ENCODE measurements at places on chromosomes 16 and 17. TPM values are rescaled to one million over a fixed set of nuclear protein-coding genes. Genes with fewer than 3 reads are reported as not detected.

Gene ADAMTS18
- total RNA-seq: not detected

Gene KRT24
- total RNA-seq: not detected

Gene C17orf50
- total RNA-seq: 0.27 TPM

Gene KIAA0753
- 10.8 TPM for total RNA-seq

Gene KCNJ16
- total RNA-seq: under 0.01 TPM

Gene TRPV2
- total RNA-seq: 149 TPM

- DNase-seq: no peak
Observed at GRCh38 chr17:81125573-81126081, 39.7 kb upstream of the PVALEF start.

DNA sequence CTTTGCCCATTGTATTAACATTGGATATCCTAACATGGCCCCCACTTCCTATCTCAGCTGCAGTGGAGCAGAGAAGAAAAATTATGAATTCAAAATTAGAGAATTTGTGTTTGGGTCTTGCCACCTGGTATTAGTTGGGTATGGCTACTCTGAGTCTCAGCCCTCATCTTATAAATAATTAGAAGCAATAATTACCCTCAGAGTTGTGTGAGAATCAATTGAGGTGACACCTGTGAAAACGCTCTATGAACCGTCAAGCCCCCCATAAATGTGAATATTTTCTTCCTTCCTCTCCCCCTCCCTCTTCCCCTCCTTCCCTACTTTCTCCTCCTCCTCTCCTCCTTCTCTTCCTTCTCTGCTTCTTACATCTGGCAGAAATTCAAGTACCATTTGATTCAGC is 8.9 kb upstream of the TOB1 start:
- DNase-seq: no peak

GRCh38 chr17:65529040-65529633 is 32.3 kb downstream of the AXIN2 start:
- no peak for DNase-seq

GRCh38 chr17:43367737-43368242 is 31.0 kb upstream of the ARL4D start:
- DNase-seq: peak; percentile 79

DNA sequence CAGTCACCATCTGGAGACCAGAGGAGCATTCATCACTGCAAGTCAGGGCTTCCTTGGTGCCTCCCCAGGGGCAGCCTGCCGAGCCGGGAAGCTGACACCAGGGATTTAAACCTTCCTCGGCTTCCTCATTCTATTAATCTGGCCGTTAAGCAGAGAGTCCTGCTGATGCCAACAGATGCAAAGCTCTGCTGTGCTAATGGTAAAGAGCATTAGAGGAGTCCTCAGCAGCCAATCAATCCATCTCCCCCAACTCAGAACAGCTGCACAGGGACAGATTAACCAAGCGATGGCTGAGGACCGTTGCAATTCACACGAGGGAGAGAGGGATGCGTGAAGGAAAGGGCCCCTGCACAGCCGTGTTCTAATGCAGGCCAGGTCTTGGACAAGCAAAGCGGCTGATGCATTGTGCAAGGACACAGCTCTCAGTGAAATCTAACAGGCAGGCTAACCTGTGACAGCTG is 116.6 kb downstream of the XYLT1 start:
- DNase-seq: no peak

DNA sequence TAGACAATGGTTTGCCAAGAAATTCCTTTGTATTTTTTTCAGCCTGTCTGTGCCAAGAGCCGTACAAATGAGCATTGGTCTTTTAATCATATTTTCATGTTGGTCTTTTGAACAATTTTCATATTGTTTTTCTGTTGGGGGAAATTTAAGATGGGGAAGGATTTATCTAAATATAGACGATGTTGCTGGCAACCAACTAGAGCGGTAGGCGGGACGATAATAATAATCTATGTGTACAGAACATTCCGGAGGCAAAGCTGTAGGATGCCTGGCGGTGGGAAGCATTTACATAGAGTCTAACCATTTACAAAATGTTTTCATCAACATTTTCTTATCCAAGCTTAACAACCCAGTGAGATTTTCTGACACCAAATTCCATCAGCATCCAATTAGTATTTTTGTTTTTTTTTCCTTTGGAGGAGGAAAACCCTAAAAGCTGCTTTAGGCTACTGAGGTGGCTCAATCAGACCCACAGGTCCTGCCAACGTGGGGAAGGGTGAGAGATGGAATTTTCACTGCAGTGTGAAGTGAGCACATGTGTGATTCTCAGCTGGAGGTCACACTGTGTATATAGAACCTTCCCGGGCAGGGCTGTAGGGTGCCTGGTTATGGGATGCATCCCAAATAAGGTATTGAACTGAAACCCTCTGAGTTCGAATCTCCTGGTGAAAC is 11.7 kb upstream of the SEC14L1 start:
- no peak for DNase-seq

DNA sequence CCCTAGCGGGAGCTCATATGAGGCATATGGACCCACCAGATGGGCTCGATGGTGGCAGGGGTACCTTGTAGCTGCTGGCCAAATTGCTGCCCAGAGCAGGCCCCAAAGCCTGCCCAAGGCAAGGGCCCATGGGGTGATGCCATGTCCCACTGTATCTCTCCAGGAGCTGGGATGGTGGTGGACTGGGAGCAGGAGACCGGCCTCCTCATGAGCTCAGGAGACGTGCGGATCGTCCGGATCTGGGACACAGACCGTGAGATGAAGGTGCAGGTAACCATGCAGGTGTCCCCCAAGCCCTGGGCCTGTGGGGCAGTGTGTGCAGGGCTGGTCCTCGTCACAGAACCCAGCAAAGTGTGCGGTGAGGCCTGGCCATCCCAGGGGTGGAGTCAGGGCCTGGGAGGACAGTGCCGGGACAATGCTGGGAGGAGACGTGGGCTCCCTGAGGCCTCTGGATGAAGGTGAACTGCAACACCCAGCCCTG is 34.1 kb upstream of the CHMP6 start:
- DNase-seq: no peak

- DNase-seq: no peak
Observed at GRCh38 chr16:73499276-73499675, 451.3 kb upstream of the ZFHX3 start.

GRCh38 chr17:82204831-82205719 is 7.6 kb downstream of the CCDC57 start:
- no peak for DNase-seq

GRCh38 chr16:8194794-8195193 is 395.5 kb downstream of the TMEM114 start:
- no peak for DNase-seq

GRCh38 chr16:13264749-13265552 is 363.6 kb downstream of the SHISA9 start:
- no peak for DNase-seq

DNA sequence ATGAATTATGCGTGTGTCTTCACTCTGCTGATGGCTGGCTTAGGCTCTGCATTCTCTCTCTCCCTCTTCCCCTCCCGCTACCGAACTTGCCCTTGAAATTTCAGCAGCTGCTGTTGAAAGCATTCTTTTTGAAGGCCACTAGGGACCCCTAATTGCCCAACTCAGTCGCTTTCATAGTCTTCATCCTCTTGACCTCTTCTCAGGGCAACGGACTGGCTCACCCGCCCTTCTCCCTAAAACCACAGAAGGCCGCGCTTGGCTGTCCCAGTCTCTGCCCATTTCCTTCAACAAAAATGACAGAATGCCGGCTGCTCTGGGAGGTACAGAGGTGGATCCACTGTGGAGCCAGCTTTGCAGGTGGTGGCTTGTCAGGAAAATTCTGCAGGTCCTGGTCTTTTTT is 21.0 kb upstream of the FMNL1 start:
- no peak for DNase-seq

- DNase-seq: no peak
Observed at GRCh38 chr17:17344507-17345293, 41.5 kb downstream of the NT5M start.

DNA sequence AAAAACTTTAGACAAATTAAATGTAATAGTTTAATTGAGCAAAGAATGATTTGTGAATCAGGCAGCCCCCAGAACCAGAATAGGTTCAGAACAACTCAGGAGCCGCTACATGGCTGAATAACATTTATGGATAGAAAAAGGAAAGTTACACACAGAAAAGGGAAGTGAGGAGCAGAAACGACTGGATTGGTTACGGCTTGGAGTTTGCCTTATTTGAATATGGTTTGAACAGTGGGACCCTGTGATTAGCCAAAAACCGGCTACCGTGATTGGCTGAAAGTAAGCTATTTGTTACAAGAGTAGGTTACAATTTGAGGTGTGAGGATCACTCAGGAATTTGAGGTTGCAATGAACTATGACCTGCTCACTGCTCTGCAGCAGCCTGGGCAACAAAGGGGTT is 1139.8 kb downstream of the CDH11 start:
- DNase-seq: no peak

DNA sequence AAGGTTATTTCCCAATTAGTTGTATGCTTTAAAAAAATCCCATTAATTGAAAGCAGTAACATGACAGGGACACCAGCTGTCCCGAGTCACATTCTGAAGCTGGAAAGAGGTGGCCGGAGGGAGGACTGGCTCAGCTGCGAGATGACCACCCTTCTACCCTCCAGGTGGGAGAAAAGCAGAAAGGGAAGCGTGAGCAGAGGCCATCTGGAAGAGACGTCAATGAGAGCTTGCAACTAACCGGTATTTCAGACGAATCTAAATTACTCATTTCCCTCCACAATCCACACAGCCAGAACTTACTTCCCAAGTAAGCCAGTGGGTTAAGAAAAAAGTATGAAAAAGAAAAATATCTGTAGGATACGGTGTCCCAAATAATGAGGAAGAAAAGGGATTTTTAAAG is 28.5 kb upstream of the SLC38A8 start:
- DNase-seq: no peak

- no peak for DNase-seq
Observed at GRCh38 chr16:8725513-8726178, 51.2 kb downstream of the ABAT start.

GRCh38 chr17:28875848-28876550 is 21.2 kb downstream of the ERAL1 start:
- no peak for DNase-seq

DNA sequence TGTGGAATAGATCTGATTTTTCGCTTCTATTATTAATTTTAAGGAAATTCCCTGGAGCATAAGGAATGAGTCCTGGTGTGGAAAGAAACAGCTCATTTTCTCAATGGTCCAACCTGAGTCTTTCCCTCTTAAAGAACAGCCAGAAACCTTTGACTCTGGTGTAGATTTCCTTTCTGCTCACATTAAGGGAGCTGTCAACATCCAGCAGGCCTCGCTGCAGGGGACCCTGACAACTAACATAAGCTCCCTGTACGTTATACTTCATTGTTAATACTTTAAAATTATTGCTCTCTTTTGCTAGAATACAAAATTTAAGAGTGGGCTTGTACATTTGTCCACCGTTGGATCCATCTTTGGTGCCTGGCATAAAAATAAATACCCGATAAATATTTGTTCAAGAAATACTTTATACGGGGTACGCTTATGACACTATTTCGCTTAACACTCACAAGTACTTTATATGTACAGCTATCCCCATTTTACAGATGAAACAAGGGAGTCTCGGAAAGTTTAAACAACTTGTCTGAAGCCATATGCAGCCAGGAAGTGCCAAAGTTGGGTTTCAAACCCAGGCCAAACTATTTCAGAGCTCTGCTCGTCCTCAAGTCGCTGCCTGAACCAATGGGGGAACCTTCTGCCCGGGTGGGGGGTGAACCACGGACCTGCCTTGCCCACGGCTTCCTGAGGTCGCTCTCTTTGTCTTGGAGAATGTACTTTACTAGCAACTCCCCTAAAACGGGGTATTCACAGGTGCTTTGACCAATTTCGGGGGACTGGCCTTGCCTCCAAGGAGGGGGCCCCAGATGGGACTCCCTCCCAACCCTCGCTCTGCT is 611 bp downstream of the SMARCE1 start:
- DNase-seq: no peak

- no peak for DNase-seq
Observed at GRCh38 chr17:78759969-78760352, 22.1 kb downstream of the CYTH1 start.

- DNase-seq: no peak
Observed at GRCh38 chr16:5025171-5025632, 8.5 kb downstream of the NAGPA start.

GRCh38 chr16:20396846-20397467 is 7.6 kb downstream of the PDILT start:
- DNase-seq: no peak

DNA sequence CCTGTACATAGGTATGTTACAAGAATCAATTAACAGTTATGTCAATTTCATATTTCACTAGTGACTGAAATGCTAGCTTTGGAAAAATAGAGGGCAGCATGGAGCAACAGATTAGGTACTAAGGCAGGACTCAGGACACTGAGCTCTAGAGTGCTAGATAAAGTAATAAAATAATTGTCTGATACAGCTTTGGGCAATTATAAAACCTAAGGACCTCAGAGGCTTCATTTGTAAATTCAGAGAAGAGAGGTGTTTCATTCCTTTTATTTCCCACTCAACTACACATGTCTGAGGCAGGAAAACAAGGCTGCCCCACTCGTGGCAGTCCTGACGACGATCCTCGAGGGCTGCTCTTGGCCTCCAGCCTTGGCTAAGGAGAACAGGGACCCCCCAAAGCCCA is 81.5 kb downstream of the CA4 start:
- DNase-seq: peak; percentile 11

DNA sequence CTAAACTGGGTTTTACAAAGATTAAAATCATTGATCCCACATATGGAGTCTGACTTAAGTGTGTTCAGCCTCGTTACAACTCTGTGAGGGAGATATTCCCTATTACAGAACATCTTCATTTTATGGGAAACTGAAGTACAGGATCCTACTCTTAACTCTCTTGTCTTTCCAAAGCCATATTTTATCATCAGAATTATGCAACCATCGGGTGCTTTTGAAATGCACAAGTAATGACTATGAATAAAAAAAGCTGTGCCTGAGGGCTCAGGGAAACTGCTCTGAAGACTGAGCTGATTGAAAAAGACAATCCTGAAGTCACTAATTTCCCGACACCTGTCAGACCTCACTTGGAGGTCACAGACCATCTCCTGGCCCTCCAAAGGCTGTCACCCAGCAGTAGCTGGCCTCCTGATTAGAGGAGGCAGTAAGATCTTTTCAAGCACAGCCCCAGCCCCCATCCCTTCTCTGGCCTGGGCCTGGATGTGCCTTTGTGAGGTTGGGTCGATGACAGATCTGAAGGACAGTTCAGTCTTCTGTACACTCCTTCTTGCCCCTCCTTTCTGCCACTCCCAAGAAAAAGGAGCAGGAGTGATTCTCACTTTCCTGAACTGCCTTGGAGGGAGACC is 5.6 kb downstream of the AKAP1 start:
- DNase-seq: no peak

DNA sequence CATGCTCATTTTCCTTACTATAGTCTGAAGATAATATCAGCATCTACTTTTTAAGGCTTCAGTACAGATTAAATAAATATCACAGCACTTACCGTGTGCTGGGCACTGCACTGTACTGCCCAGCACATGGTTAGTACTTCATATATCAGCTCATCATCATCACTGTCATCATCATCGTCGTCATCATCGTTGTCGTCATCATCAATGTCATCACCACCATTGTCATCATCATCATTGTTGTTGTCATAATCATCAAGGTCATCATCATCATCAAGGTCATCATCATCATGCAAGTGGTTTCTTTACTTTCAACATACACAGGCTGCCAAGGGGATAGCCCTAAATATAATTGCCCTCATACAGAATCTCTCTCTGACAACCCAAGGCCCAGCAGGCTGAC is 275.1 kb downstream of the ABCC12 start:
- DNase-seq: no peak

All from hematopoietic multipotent progenitor cell (in vitro differentiated cells).